ENCODE measurements at places on chromosomes 2 and 18. TPM values are rescaled to one million over a fixed set of nuclear protein-coding genes. Genes with fewer than 3 reads are reported as not detected.

NEU2 gene
- total RNA-seq, result not detected

CNRIP1 gene
- not detected for total RNA-seq

CRYGD gene
- total RNA-seq, result not detected

KLHL41 gene
- total RNA-seq, result under 0.01 TPM

MTCL1 gene
- total RNA-seq, result 12.7 TPM

DTNA gene
- total RNA-seq, result 1.9 TPM

DSG3 gene
- 688 TPM for total RNA-seq

SKA1 gene
- total RNA-seq, result 0.26 TPM

APLF gene
- 6.1 TPM for total RNA-seq

IL36A gene
- 6.3 TPM for total RNA-seq
